ENCODE measurements at places on chromosomes 13 and 19.

DNA sequence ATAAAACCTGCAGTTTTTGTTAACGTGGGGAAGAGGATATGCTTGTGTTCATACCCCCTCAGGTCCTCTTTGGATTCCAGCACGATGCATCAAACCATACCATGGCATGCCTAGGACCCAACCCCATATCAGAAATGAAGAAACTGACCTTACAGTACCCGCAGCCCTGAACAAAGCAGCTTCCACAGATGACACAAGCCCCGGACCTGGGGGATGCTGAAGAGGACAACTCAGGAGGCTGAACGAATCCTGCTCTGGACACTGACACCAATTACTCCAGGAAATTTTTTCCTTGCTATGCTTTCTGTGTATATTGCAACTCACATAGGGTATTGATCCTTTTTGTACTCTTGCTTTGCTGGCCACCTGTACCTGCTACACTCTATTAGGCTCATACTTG lies 129.6 kb downstream of the ZNF675 start:
- DNase-seq: no peak

DNA sequence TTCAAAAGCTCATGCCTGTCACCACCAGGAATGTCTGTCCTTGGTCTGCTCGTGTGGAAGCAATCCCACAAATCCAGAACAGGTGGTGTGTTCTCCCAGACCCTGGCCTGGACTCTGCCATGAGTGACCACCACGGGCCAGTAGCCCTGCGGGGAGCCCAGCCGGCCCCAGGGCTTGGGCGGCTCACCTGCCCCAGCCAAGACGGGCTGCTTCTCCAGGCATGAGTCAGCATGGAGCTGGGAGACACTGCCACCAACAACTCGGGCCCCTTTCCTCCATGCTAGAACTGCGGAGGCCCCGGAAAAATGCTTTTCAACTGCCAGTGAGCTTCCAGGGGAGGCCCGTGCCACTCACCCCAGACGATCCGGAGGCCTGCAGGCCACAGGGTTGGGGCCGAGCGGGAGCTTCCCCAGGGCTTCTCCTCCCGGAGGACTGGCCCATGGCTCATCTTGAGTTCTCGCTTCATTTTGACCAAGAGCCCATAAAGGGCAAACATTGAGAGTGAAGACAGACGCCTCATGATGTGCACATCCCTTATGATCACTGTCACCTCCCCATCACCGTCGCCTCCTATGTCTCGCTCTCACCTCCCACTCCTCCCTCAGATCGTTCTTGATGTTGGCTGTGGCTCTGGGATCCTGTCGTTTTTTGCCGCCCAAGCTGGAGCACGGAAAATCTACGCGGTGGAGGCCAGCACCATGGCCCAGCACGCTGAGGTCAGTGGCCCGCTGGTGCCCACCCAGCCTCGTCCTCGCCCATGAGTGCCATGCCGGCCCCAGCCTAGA lies 16.7 kb downstream of the YIPF2 start:
- DNase-seq: no peak

- no peak for DNase-seq
These were observed at the start of gene NLRP5 for GRCh38 chr19:55986487-55986886. NLRP5 (plus strand) TSS chr19:55986775.

GRCh38 chr13:101522607-101523006 lies 70.1 kb downstream of the ITGBL1 start:
- DNase-seq: no peak

DNA sequence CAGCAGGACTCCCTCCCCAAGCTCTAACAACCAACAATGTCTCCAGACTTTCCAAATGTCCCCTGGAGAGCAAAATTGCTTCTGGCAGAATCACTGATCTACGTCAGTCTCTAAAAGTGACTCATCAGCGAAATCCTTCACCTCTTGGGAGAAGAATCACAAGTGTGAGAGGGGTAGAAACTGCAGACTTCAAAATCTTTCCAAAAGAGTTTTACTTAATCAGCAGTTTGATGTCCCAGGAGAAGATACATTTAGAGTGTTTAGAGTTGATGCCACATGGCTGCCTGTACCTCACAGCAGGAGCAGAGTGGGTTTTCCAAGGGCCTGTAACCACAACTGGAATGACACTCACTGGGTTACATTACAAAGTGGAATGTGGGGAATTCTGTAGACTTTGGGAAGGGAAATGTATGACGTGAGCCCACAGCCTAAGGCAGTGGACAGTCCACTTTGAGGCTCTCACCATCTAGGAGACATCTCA lies 6.2 kb upstream of the CEACAM5 start:
- peak; percentile 27 for DNase-seq

DNA sequence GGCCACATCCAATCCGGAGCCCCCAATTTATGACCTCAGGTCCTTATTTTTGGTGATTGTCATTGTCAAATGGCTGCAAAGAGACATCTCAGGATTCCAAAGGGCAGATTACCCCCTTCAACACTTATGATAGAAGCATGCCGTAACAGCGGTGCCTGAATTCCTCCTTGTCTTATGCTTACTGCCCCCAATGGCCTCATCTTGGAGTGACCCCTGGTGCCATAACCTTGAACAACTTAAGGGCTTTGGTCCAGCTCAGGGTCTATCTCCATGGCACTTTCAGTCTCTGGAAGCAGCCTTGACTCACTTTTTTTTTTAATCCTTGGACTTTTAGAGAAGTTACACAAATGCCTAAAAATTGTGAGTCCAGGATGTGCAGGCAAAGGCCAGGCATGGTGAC lies 171.6 kb upstream of the ZNF507 start:
- DNase-seq: no peak

- DNase-seq: no peak
These were observed 9.5 kb downstream of the FAM187B start for GRCh38 chr19:35219008-35219407.

GRCh38 chr13:112227031-112227430 lies 149.1 kb upstream of the SPACA7 start:
- DNase-seq: no peak

GRCh38 chr13:73268306-73268705 lies 209.5 kb downstream of the KLF5 start:
- DNase-seq: peak; percentile 47

DNA sequence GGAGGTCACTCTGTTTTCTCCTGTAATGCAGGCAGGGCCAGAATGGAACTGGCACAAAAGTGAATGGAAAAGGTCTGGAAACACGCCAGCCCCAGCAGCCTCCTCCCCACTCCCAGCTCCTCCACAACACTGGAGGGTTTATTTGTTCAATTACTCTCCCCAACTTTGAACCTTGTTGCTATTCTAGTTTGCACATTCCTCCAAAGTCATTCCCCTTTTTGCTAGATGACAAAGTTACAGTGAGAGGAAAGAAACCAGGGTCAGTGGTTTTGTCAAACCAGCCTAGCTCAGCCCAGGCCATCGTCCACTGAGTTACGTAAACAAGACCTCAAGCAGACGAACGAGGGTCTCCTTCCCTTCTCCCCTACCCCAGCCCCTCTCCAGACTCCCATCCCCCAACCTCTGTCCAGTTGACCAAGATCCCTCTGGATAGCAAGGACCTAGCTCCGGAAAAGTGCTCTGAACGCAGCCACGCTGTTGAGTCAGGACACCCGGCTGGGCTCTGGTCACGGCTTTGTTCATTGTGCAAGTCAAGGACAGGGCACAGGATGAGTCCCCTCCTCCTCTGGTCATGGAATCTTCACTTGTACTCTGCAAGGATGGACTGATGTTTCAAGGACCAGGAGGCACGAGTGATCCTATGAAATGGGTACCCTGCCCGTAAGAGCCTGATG lies 180.0 kb downstream of the USP12 start:
- DNase-seq: no peak

GRCh38 chr19:46896076-46896794 lies 35.4 kb downstream of the ARHGAP35 start:
- DNase-seq: no peak

GRCh38 chr13:113650275-113650674 lies 7.7 kb downstream of the ATP4B start:
- no peak for DNase-seq

GRCh38 chr19:13302526-13303270 lies 152.5 kb downstream of the IER2 start:
- DNase-seq: no peak
